ENCODE measurements at places on chromosomes 11 and 22.

DNA sequence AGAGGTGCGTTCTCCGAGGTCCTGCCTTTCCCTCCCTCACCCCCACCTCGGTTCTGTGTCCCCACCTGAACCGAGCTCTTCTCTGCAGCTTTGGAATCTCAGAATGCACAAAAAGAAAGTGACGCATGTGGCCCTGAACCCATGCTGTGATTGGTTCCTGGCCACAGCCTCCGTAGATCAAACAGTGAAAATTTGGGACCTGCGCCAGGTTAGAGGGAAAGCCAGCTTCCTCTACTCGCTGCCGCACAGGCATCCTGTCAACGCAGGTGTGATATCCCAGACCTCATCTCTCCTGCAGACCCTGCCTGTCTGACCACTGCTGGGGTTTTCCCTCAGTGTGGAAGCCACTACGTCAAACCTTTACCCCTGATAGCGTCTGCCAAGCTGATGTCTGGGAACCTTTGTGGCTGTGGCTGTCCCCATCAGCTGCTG is 13.9 kb downstream of the ACP2 start:
- no peak for DNase-seq

GRCh38 chr11:113006896-113007445 is 45.8 kb downstream of the NCAM1 start:
- no peak for DNase-seq

DNA sequence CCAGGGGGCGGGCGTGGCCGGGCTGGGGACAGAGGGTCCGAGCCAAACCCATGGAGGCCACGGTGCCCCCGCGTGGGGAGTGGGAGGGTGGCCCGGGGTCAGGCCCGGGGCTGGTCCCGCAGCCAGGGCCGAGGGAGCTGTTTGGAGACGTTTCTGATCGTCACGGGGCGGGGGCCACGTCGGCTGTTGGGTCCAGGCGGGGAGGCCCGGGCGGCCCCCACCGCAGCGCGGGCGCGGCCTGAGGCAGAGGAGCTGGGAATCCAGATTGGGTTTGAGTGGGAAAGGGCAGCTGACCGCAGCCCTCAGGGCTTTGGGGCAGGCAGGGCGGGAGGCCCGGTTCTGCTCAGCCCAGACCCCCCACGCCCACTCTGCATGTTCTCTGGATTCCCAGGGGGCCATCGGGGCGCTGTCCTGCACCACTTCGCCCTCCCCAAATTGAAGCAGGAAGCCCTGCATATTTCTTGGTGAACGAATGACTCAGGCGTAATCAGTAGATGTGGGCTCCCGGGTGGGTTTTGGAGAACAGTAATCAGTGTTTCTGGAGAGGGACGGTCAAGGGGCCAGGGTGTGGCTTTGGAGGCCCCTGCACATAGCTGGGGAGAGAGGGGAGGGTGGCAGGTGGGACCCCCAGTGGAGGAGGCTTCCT is 583 bp downstream of the MRPL23 start:
- no peak for DNase-seq

DNA sequence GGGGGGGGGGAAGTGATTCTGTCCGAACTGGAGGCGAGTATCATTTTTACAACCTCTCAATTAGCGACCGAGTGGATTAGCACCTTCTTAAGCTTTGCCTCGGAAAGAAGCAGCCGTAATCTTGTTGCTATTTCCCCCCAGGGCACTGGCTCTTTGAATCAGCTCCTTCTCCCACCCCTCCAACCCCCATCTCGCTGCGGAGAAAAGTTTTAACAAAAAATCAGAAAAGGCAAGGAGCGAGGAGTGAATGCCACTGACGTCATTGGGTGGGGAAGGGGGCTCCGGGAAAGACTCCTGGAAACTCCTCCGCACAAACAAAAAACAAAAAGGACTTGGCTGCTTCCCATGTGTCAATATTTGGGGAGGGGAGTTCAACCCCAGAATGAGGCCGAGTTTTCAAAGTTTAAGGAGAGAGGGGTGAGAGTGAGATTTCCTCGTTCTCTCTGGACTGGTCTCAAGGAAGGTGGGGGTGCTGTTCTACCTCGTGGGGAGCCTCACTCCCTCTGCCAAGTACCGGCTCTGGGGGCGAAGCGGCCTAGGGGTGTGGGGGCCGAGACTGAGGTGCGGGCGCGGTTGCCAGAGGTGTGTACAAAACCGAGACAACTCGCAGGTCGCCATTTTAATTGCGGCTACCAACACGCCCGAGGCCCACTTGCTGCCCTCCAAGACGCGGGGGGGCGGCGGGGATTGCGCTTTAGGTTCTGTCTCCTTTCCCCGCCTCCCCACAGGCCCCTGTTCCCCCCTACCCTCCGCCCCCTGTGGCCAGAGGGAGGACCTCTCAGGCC is 2.5 kb upstream of the PAX6 start:
- no peak for DNase-seq

DNA sequence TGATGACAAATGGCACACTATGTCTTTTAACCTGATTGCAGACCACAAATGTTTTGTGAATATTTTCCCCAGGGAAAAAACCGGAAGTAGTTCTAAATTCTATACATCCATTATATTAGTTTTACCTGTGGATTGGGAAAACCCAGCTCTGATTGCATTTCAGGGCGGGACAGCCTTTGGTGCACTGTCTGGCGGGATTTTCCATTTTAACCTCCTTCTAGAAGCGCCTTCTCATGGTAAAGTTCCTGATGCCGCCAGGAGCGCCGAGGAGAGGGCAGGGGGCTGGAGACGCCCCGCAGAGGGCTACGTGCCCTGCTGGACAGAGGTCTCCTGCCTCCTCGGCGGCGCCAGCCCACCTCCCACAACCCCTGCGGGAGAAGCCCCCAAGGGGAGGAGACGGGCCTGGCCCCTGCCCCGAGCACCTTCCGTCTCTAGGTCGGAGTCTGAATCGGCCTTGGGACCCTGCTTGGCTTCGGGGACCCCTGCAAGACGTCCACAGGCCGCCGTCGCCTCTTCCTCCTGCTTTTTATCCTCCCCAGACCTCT is 1.2 kb upstream of the P2RX6 start:
- no peak for DNase-seq

- DNase-seq = no peak
These were observed 14.3 kb upstream of the BCL9L start for GRCh38 chr11:118939953-118940598.

- DNase-seq = no peak
These were observed 14.9 kb downstream of the CASP12 start for GRCh38 chr11:104883342-104883741.

- DNase-seq = no peak
These were observed 291.3 kb downstream of the TBC1D22A start for GRCh38 chr22:47053726-47054141.

DNA sequence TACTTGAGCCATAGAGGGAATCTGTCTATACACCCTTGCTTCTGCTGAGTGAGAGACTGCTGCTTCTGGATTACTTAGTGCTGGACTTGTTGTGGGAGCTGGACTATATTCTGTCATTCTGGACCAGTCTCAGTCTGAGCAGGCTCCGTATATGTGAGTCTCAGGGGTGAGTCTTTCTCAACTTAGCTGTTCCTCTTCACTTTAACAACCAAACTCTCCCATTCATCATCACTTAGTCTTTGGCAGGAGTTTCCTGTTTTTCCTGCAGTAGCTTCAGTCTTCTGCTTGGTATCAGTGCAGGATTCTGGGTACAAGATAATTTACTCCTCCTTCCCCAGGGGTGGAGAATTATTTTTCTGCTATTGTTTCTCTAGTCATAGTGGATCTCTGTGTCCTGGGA is 779.5 kb downstream of the METTL15 start:
- no peak for DNase-seq

DNA sequence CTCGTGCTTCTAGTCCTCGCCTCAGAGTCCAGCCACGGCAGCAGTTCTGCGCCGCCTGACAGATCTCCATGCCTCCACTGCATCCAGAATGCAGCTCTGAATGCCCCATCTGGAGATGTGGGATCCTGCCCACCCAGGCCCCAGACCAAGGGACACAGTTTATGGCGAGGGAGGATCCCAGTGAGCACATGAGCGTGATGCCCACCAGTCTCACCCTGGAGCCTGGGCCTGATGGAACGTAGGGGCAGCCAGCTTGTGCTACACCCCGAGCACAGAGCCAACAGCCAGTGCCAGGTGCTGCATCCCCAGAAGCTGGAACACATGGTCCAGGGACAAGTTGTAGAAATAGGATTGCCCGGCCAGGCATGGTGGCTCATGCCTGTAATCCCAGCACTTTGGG is 10.4 kb downstream of the IGLL1 start:
- DNase-seq = no peak

Data from NCI-H345 (cell line).